ENCODE measurements at places on chromosomes 16 and 17.

GRCh38 chr16:77585379-77586251 is 136.7 kb upstream of the NUDT7 start:
- peak; percentile 94 for DNase-seq

- no peak for DNase-seq
Measured at GRCh38 chr16:54467398-54467797, 180.8 kb upstream of the IRX3 start.

- no peak for DNase-seq
Measured at GRCh38 chr17:56710986-56711385, 117.5 kb downstream of the NOG start.

DNA sequence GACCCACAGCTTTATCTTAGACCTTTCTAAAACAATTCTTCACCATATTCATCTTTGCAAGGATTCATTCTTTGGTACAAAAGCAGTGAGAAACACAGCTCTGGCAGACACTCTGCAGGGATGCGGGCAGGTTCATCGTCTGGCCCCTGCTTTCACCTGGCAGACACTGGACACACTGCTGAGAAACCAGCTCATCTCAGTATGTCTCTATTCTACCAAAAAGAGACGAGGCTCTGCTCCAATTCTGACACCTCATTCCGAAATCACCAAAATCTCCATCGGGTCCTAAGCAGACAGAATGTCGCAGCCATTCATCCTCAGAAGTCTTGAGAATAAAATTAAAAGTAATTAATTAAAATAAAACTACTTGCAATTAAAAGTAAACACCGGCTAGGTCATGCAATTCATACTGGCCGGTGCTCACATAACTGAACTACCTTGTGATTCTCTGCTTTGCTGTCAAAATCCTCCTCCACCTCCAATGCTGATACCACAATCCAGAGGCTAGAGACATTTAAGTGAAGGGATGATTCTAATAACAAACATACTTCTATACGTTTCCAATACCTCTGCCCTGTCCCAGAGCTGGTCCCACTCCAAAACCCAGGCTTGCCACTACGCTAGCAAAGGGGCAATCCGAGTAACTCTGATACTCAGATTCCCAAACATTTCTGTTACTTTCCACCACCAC is 1.3 kb downstream of the RNF157 start:
- no peak for DNase-seq

DNA sequence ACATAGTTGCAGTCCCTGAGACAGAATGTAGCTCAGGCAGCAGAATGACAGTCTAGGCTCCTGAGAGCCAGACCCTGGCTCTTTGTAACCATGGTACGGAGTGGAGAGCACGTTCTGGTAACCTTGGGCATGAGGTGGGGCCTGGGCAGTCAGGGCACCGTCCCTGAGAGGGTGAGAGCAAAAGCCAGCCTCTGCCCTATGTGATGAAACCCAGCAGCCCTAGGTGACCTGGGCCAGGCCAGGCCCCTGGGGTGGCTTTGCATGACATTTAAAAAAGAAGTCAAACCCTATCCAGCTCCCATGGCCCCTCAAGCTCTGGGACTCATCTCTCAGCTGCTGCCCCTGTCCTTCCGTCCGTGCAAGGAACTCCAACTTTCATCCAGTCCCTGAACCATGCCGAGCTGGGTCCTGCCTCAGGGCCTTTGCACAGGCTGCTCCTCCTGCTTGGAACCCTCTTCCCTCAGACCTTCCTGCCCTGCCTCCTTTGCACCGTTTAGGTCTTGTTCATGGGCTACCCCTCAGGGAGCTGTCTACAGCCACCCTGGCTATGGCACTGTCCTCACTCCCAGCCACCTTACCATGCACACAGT is 188.6 kb downstream of the NTN1 start:
- no peak for DNase-seq
